NCI-H1417 treated with DMSO at 0.1 percent for 48 hours (cell line): ENCODE measurements at places on chromosomes 7 and 10.

DNA sequence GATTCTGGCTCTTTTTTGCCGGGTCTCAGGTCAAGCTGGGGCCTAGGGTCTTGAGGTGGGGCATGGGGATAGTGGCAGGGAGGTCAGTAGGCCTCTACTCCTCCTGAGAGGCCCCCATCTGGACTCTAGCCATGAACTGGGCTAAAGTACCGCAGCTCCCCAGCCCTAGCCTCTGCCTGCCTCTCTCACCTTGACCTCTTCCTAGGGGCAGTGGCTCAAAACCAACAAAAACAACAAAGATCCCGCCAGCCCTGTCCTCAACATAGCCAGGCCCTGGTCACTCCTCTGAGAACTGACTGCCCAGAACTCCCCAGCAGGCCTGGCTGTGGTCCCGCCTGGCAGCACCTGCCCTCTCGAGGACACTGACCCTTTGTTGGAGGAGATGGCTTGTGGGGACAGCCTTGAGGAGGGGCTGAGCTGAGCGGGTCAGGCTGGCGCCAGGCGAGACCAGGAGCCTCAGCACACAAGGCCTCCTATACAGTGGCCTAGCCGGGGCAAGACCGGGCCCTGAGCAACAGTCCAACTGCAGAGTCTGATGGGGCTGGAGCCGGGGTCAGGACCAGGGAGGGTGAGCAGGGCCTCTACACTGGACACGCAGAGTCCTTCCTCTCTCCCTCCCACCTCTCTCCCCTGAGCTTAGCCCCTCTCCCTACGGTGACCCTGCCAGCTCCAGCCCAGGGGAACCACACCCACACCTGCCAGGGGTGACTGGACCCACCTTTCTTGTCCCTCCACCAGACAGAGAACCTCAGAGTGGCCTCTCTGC, 11.6 kb upstream of the PPIF start:
- DNase-seq, result no peak

DNA sequence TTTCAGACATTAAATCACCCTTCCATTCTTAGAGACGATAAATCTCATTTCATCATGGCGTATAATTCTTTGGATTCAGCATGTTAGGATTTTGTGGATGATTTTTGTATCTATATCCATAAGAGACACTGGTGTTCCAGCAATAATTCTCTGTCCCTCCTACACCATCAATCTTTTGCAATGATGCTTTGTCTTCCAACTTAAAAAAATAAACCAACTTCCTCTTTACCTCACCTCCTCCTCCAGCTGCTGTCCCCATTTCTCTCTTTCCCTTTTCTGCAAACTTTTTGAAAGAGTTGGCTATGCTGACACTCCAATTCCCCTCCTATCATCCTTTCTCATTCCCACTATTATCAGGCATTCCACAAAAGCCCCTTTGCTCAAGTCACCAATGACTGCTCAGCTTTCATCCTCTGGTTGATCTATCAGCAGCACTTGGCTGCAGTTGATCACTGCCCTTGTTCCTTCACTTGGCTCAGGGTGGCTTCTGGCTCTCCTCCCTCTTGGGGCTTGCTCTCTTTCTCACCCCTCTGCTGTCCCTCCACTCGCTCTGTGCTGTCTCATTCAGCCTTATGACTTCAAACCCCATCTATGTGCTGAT, 130.0 kb downstream of the ARHGAP22 start:
- no peak for DNase-seq

DNA sequence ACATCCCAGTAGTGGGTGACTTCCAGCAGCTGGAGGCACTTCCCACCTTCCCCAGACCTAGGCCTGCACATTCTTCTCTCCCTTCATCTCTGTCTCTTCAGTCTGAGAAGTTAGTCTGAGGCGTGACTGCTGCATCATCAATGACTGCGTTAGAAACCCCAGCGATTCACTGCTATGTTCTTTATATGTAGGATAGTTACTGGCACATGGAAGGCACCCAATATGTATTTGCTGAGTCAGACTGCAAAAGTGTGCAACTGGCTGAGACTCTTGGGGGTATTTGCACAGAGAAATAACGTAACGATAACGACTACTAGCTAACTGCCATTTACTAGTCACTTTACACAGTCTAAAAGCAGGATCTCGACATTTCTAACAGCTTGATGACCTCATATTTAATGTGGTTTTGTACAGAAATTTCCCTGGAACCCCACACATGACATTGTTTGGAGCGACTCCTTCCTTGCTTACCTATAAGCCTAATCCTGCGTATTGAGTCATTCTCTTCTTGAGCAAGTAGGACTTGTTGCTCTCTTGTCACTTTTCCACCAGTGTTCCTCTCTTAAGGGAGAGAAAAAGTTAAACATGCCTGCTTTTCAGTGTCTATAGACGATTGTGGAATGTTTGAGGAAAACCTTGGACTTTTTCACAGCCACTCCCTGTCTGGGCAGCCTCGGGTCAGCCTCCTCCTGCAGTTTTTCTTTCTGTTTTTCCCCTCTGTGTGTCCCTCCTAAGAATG, 45.5 kb downstream of the THNSL1 start:
- no peak for DNase-seq

- DNase-seq, result no peak
These were observed 91.8 kb downstream of the SH3PXD2A start for GRCh38 chr10:103763374-103764202.

GRCh38 chr10:110618230-110618610, 25.9 kb upstream of the RBM20 start:
- DNase-seq, result no peak

DNA sequence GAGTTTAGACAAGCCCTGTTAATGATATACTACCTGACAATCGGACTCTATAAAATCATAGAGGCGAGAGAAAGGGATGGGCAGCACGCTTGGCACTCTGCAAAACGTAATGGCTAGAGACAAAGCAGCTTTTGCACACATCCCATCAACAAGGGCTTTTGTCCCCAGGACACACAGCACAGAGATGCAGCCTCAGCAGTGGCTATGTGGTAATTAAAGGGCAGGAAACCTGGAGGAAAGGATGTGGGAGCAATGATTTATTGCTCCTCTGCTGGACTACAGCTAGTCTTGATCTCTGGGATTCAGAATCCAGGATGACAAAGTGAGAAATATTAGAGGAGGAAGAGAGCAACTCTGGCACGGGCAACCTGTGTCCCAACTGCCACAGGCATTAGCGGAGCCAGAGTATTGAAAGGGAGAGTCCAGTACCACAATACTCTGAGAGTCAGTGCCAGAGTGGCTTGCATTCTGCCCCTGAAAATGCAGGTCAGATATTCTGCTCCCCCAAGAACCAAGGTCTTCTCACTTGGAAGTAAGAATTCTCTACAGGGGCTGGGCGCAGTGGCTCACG, 96.5 kb downstream of the ARMH3 start:
- DNase-seq, result no peak

DNA sequence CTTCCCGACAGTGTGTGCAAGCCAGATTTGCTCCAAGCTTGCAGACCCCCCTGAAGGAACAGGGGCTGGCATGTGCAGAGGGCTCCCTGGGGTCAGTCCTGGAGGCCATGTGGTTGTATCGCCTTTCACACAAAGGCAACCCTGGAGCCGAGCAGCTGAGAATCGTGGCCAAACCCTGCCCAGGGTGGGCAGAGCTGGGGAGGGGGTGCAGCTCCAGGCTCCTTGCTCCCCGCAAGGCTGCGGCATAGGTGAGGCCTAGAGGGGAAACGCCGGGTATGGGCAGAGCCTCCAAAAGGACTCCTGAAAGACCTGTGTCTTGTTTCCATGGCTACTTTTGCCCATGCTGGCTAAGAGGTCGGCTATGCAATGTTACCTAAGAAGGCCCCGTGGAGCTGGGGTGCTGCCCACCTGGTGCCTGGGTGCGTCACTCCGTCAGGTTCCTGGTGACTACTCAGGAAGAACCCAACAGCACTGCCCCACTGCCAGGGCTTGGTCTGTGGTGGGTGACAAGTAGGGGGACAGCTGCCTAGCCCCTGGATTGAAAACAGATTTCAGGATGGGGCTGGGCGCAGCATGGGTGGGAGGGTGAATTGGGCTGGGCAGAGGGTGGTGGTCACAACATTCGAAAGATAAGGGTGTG, 171.0 kb upstream of the SHH start:
- DNase-seq, result no peak

DNA sequence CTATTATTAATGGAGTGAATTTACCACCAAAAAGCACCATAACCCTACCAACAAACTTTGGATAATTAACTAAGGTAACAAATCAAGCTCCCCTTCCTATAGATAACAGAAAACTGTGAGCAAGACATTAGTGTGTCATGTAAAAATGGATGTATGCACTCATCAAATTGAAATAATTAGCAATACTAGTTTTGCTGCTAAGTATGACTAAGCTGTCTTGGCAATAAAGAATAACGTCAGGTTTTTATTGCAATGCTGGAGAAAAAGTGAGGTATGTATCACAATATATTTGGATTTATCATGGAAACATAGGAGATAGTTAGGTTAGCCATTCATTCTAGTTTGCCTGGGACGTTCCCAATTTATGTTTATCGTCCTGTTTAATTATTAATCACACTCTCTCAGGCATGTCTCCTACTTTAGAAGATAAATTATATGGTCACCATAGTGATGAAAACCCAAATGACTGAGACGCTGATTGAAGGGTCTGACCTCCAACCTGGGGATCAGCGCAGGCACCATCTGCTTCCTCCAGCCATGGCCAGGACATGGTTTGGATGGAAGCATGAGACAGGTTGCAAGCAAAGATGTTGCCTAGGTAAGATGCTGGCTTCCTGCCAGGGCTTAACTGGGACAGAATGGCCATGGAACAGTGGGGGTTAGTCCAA, 125.6 kb downstream of the FANK1 start:
- DNase-seq, result no peak

GRCh38 chr7:95200741-95201140, 123.6 kb downstream of the PON1 start:
- no peak for DNase-seq

DNA sequence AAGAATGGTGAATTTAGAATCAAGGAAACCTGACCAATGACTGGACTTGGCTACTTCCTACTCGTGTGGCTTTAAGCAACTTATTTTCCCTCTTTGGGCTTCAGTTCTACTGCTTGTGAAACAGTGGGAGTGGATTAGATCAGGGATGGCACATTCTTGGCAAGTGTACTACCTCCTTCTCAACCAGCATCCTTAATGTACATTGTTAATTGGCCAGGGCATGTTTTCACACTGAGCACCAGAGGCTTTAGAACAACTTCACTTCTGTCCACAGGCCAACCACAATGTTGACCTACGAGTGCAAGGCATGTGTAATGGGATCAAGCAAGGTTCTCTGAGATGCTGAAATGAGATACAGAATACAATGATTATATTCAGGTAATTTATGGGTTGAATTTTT, 315.3 kb downstream of the ADRA2A start:
- no peak for DNase-seq

DNA sequence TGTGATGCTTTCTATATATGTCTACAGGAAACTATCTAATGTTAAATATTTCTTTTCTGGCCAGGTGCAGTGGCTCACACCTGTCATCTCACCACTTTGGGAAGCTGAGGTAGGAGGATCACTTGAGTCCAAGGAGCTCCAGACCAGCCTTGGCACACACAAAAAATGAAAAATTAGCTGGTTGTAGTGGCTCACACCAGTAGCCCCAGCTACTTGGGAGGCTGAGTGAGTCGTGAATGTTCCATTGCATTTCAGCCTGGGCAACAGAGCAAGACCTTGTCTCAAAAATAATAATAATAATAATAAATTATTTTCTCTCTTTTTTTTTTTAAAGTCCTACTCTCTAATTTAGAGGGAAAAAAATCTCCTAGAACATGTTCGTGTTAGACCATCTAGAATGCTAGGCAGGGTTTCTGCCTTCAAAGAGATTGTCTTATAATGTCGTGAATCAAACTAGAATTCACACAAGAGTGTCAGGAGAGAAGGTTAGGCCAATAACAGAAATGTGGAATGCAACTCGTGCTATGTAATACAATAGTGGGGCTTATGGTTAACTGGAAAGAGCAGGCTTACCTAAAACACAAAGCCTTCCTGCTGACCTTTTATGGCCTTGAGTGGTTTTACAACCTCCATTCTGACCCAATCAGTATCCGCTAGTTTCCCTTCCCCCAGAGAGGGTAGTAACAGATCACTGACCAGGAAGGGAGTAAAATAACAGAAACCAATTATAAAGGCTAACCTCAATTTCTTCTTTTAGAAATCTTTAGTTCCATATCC, 46.3 kb downstream of the MYOF start:
- DNase-seq, result no peak

GRCh38 chr7:155315977-155316376, 18.3 kb downstream of the INSIG1 start:
- DNase-seq, result no peak

GRCh38 chr10:70459774-70460490, 18.5 kb upstream of the NODAL start:
- no peak for DNase-seq

DNA sequence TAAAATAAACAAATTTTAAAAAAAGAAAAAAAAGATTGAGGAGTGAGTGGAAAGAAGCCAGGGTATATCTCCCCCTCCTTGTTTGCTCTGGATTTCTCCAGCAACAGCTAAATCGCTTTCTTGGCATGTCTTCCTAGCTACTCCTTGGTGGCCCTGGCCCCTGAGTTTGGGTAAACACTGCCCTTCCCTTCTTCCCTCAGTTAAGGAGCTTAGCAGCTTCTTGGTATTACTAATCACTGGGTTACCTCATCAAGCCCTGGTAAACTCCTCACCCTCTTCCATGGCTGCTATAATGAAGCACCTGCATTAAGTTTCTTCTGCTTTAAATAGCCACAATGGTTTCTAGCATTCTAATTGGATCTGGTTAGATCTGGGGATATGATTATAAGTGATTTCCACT, 269.8 kb downstream of the FZD1 start:
- DNase-seq, result no peak

DNA sequence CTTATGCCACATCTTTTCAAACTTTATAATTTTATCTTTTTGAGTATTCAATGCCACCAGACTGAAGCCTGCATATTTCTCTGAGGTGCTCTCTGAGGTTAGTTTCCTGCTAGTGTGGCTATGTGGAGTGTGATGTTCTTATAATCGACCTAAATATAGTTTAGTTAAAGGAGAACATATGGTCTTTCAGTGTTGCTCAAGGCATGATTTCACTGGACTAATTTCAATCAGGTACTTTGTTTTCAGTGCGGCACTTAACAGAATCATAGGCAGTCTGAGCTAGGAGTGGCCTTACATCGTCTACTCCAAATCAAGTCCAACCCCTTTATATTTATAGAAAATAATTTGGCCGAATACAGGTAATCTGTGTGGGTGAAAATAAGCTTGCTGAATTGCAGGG, 134.2 kb downstream of the NXPH1 start:
- no peak for DNase-seq

DNA sequence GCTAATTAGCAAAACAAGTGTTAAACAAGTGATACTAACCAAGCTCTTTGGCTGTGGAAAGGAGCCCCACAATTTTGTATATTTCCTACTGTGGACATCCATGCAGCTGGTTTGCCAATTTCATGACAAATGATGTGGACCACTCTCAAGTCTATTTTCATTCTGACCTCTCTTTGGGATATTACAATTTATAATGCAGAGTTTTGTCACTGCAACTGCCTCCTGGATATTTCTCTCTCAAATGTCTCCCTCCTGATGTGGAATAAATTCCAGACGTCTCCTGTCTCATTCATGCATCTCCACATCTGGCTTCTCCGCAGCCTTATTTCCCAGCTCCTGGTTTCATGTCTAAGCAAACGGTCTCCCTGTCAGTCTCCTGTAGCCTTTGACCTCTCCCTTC, 80.6 kb upstream of the RHEB start:
- no peak for DNase-seq
